Thymus (tissue), 14 donors: ENCODE measurements at places on chromosomes 6 and 20. TPM values are rescaled to one million over a fixed set of nuclear protein-coding genes. Genes with fewer than 3 reads are reported as not detected.
A peak's percentile ranks its signal among the peaks of the same experiment; 100 is the strongest.

DNA sequence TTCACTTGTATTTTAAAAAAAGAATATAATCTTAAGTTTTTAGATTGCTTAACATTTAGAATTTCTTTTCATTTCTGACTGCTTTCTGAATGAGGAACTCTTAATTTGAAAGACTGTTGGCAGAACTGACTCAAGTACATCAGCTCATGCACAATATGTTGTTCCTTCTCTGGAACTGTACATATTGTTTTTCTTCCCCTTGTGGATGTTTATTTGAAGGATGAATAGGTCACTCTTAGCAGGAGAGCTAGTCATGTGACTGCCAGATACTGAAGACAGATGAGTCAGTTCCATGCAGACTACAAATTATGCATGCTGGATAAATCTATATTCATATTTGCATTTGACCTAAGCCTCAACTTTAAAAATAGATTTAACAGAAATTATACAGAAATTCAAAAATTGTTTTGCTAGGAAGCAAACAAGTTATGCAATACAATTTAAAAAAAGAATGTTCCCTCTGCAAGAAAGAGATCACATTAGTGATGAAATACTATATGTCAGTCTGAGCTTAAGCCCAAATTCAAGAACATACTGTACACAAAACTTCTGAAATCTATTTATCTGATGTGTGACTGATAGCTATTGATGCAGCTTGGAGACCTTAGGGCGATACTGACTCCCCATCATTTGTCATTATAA is 1274.9 kb upstream of the GJE1 start:
- DNase-seq, result no peak

DNA sequence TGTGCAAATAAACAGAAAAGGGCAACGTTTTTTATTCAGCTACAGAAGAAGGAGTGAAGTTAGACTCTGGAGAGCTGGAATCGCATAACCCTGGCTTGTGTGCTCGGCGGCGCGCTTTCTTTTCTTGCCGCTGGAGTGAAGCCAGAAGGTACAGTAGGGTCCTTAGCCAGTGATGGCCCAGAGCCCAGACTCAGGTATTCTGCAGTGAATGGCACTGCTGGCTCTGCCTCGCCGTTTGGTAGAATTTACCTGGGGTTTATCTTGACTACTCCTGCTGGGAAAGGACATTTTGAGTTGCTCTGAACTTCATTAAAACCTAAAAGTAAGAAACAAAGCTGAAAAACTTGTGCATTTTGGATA is 56.9 kb upstream of the TIAM2 start:
- DNase-seq, result no peak

DNA sequence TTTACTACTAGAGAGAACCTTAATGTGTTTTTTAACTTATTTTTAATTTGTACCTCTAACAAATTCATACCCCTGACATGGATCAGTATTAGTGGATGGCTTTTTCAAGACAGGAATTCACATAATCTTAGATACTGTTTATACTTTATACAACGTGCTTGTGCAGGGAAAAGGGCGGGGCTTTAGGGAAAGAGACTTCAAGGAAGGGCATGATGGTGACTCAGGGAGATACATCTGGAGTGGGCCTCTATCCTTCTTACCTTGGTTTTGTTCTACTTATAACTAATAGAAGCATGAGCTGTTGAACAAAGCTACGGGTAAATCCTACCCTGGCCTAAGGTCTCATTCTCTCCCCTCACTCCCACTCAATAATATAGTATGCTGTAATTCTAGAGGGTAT is 160.8 kb downstream of the C6orf58 start:
- no peak for DNase-seq

GRCh38 chr6:39980839-39981580 is 46.7 kb upstream of the MOCS1 start:
- DNase-seq, result peak; percentile 17

GRCh38 chr6:151067684-151068596 is 171.8 kb upstream of the AKAP12 start:
- no peak for DNase-seq

GRCh38 chr20:8244637-8245036 is 112.6 kb downstream of the PLCB1 start:
- DNase-seq, result no peak

- no peak for DNase-seq
These were observed 13.6 kb downstream of the LRRC73 start for GRCh38 chr6:43496370-43497128.

- DNase-seq, result no peak
These were observed 22.0 kb downstream of the SNAP25 start for GRCh38 chr20:10240655-10241054.

GRCh38 chr6:158475344-158476302 is 84.3 kb upstream of the TMEM181 start:
- DNase-seq, result no peak

- no peak for DNase-seq
These were observed 33.4 kb downstream of the GOPC start for GRCh38 chr6:117568831-117569410.

- no peak for DNase-seq
These were observed 648.8 kb upstream of the AGPAT4 start for GRCh38 chr6:161922631-161923119.

- no peak for DNase-seq
These were observed 12.6 kb upstream of the PIGU start for GRCh38 chr20:34689486-34689885.

DNA sequence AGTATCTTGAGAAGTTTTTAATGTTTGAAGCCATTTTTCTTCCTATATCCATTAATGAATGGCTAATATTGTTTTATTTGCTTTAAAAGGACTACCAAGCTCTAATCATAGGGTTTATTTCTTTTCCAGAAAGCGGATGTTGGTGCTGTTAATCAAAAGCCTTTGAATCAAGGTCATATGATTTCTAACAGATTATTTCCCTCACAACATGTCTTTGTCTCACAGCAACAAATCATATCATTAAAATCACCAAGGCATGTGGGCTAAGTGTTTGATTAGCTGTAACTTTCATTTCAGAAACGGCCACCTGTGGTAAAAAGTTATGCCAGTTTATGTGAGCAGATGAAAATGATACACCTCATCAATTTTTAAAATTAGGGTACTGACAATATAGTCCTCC is 21.7 kb downstream of the TRAF3IP2 start:
- no peak for DNase-seq

DNA sequence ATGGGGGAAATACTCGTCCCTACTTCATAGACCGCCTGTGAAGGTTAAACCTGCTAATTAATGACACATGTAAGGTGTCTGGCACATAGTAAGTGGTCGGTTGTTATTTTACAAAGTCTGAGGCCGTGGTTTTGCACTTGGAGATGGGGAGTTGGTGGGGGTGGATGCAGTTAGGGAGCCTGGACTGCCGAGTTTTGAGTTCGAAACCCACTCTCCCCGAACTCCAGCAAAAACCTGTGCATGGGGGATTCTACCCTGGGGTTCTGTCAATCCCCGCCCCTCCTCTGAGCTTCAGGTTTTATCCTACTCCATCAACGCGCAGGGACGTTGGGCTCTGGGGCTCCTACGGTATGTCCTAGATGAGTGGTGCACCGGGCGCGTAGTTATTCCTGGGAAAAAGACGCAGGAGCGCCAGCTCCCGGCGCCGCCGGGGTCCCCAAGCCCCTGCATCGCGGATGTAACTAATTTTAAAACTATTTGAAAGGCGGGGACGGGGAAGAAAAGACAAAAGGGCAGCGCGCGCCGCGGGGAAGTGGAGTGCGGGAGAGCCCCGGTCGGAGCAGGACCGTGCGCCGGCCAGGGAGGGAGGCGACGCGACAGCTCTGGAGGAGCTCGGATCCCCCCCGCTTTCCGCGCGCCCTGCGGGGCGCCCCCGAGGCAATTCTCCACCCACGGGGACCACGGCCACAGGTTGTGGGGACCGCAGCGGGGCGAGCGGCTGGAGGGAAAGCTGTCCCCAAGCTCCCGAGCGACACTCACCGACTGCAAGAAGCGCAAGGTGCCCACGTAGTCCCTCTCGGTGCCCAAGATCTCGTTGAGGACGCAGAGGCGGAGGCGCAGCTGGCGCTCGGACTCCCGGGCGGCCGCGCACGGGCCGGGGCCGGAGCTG is 672 bp downstream of the PREX1 start:
- no peak for DNase-seq

- no peak for DNase-seq
These were observed 13.2 kb upstream of the SERPINB9 start for GRCh38 chr6:2916158-2916925.

- DNase-seq, result no peak
These were observed 164.5 kb upstream of the CST7 start for GRCh38 chr20:24784607-24785006.

CALHM5 gene
- total RNA-seq, result 0.33 TPM

TINAG gene
- total RNA-seq, result not detected

FRK gene
- total RNA-seq, result 0.80 TPM

TSPO2 gene
- 0.38 TPM for total RNA-seq

ZBTB46 gene
- total RNA-seq, result 5.8 TPM

TNXB gene
- total RNA-seq, result 2.1 TPM

SLC22A23 gene
- total RNA-seq, result 7.0 TPM

SOBP gene
- 4.1 TPM for total RNA-seq

NT5E gene
- 3.6 TPM for total RNA-seq
